CD4-positive, alpha-beta memory T cell (primary cell): ENCODE measurements at places on chromosomes 5 and 9. TPM values are rescaled to one million over a fixed set of nuclear protein-coding genes. Genes with fewer than 3 reads are reported as not detected.

GRCh38 chr5:160697281-160697680 lies 154.7 kb downstream of the ATP10B start:
- no peak for DNase-seq

GRCh38 chr9:130043654-130044623 lies 950 bp upstream of the FNBP1 start:
- DNase-seq = no peak

GRCh38 chr5:18051953-18052352 lies 417.7 kb downstream of the TAF11L14 start:
- no peak for DNase-seq

DNA sequence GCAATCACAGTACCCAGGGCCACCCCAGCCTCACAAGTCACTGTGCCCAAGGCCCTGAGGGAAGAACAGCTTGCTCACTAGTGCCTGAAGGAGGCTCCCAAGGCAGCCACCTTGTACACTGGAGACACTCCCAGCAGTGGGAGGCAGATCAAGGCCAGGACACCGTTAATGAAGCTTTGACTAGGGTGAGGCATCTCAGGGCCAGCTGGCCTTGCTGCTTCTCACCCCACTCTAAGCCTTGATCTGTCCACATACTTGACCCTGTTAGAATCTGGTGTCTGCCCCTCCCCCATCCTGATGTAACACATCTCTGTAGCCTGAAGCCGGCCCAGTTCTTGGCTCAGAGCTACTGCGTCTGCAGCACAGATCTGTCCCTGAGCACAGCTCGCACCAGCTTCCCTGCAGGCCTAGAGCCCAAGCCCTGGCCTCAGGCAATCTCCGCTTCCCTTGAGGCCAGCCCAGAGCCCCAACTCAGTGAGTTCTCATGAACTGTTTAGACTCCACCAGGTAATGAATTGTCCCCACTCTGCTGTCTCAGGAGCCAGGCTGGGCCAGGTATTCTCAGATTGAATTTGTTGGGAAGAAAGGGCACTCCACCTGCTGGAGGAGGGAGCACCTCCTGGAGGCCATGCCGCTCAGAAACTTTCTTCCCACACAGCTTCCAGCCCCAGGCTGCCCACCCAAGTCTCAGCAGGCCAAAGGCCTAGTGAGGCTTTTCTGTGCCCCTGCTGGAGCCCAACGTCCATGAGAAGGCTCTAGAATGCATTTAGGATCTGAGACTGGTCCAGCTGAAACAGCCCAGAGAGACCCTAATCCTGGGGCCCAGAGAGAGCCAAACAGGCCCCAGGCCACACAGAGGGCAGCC lies 13.4 kb upstream of the JADE2 start:
- no peak for DNase-seq

DNA sequence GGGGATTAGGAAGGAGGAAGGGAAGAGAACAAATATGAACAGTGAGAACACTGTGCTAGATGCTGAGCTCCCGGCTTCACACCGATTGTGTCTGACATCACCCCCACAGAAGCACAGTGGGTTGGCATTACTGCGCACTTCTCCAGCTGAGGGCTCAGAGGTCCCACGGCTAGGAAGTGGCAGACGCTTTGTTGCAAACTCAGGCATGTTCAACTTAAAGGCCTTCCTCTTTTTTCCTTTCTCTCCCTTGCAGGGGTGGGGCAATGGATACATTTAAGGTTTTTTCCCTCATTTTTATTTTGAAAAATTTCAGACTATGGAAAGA lies 15.5 kb upstream of the SHB start:
- DNase-seq = no peak

Gene CCNJL
- total RNA-seq = not detected

DNA sequence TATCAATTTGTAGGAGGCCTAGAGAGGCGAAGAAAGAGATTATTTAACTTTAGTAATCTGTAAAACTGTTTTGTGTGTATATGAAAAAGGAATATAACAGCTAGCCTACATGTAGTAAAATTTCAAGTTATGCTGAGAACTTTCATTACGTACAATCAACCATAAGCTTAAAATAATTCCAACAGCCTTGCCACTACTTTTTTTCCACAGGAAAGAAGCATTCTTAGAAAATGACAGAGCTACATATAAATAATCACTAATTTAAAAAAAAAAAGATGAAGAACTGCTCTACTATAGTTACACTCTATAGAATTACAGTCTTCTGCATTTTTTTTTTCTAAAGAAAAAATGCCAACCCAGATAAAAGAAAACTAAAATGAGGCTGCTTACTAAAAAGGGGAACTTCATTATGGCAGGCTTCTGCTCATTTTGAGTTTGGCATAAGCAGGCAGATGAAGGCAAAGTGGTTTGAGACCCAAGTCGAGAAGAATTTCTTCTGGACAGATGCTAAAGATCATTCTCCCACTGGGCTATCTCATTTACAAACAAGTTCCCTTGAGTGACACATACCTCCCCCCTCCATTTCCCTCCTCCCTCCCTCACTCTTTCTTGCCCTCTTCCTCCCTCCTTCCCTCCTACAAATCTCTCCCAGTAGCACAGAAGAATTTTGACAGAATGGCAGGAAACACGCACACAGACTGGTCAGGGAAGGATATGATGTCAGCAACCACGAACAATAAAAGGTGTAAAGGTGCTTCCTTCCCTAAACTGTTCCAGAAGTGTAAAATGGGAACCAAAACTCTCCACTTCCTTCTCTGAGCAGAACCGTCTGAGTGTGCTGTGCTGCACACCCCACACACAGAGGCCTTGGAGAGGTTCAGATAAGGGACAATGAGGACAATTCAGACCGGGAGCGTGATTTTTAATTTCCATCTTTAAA lies 56.1 kb downstream of the MEF2C start:
- DNase-seq = no peak

GRCh38 chr5:60026161-60026560 lies 132.6 kb upstream of the PDE4D start:
- DNase-seq = no peak

- DNase-seq = no peak
These were observed 1379.3 kb upstream of the ACO1 start for GRCh38 chr9:31005086-31005665.

DNA sequence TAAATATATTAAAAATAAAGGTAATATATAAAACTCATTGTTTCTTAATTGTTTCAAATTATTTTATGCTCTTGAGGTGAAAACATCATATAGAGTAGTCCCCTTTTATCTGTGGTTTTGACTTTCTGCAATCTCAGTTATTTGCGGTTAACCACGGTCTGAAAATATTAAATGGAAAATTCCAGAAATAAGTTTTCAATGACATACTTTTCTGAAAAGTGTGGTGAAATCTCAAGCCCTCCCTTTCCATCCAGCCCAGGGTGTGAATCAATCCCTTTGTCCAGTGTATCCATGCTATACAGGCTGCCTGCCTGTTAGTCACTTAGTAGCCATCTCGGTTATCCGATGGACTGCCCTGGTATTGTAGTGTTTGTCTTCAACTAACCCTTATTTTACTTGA lies 546.7 kb upstream of the DMAC1 start:
- no peak for DNase-seq

Gene TRIM7
- 3.3 TPM for total RNA-seq

GRCh38 chr5:76294573-76294972 lies 108.5 kb upstream of the IQGAP2 start:
- DNase-seq = no peak

DNA sequence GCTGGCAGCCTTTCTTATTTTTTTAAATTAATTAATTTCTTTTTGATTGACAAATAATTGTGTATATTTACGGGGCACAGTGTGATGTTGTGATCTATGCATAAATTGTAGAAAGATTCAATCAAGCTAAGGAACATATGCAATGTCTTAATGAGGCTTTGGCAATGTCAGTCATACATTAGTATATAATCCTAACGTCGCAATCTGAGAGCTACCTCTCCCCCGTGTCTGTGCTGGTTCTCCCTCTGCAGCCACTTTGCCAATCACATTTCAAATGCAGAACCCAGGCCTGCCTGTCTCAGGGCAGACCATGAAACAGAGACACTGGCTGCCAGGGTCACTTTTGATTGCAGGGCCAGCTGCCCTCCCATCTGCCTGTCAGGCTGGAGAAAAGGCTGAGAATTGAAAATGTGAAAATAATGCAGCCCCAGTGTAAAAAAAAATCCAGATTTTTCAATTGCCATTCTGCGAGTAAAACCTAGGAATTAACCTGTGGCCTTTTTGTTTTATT lies 56.3 kb downstream of the SLC24A2 start:
- DNase-seq = no peak
